Transverse colon (tissue), 4 donors: ENCODE measurements at places on chromosomes 13 and 19.

DNA sequence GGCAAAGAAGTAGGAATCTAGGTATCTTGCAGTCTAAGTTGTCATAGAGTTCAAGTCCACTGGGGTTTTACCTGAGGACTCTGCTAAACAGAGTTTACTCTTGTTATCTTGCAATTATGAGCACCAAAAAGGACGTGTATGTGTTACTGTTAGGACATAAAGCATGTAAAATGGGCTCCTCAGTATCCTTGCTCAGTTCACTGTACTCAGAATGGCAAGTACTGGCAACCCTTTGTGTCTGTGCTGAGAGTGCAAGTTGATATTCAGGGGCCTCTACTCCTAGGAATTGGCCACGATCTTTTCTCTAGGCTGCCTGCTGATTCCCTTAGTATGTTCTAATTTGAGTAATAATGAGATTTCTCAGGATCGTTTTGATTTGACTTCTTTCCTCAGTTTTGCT lies 13.3 kb downstream of the TDRD3 start:
- no peak for DNase-seq

- DNase-seq = peak; percentile 84
These were observed at the start of gene VAV1 for GRCh38 chr19:6772028-6772865. TSS of gene VAV1 (plus strand) at chr19:6772708. CDS start at chr19:6772808, 100 bp downstream.

GRCh38 chr13:48006396-48006795 lies 5.3 kb upstream of the SUCLA2 start:
- no peak for DNase-seq

GRCh38 chr19:3398114-3398899 lies 31.9 kb downstream of the NFIC start:
- peak; percentile 67 for DNase-seq

- no peak for DNase-seq
These were observed 18.3 kb downstream of the NMRK2 start for GRCh38 chr19:3950871-3951861.

GRCh38 chr19:45340232-45340898 lies at the start of gene KLC3:
TSS of gene KLC3 (plus strand) at chr19:45340750. CDS start at chr19:45345542, 4,792 bp downstream.
- DNase-seq = peak; percentile 61

GRCh38 chr13:112158961-112159360 lies 92.0 kb downstream of the SOX1 start:
- no peak for DNase-seq
